ENCODE measurements at places on chromosomes 12 and 14.

GRCh38 chr12:41497409-41497808 lies 309.3 kb downstream of the PDZRN4 start:
- DNase-seq = no peak

GRCh38 chr14:34964977-34965764 lies 17.6 kb upstream of the SRP54 start:
- DNase-seq = peak; percentile 47

GRCh38 chr14:73753887-73754795 lies 40.0 kb upstream of the PNMA1 start:
- peak; percentile 95 for DNase-seq

DNA sequence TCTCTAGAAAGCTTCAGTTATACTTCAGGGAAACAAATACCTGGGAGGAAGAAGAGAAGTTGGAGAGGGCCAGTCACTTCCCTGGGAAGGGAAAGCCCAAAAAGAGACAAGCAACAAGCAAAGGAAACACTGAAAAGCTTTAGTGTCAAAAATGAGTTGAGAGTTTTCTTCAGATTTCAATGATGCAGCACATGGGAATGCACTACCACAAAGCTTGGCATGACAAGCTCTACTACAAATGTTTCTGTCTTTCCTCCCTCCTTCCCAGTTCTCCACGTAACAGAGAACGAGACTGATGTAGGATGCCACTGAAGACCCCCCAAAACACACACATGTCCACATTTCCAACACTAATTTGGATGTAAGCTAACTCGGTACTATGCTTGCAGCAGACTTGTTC lies 26.8 kb upstream of the ADAMTS20 start:
- no peak for DNase-seq

- DNase-seq = no peak
These were observed 246.1 kb downstream of the SSPN start for GRCh38 chr12:26441434-26441833.

GRCh38 chr12:111758120-111758561 lies 8.6 kb upstream of the ALDH2 start:
- DNase-seq = peak; percentile 77

DNA sequence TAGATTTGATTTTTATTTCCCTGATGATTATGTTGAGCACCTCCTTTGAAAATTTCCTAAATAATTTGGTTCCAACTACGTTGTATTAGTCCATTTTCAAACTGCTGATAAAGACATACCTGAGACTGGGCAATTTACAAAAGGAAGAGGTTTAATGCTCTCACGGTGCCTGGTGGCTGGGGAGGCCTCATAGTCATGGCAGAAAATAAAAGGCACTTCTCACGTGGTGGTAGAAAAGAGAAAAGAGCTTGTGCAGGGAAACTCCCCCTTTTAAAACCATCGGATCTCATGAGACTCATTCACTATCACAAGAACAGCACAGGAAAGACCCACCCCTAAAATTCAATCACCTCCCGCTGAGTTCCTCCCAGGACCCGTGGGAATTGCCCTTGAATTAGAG lies 372.3 kb downstream of the RPL10L start:
- DNase-seq = no peak

DNA sequence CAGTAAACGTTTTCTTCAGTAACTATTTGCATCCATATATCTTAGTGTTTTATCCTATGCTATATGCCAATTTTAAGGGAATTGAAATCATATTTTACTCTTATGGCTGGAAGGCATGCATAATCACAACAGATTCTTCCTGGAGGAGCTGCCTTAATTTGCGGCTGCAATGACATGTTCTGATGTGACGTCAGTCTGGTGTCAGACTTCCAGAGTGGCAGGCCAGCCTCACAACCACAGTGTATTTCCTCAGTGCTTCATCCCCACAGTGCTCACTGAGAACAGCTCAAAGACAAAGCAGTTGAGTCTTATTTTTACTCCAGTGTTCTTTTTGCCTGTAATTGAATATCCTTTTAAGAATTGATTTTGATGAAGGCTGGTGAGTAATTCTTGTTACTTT lies 107.1 kb downstream of the PLEKHA5 start:
- peak; percentile 17 for DNase-seq

GRCh38 chr12:40325349-40325960 lies 100.7 kb downstream of the LRRK2 start:
- DNase-seq = peak; percentile 45

Data from MV-4-11 (cell line).